HS-27A (cell line): ENCODE measurements at places on chromosomes 5 and 9.

- no peak for DNase-seq
Measured at GRCh38 chr5:93053825-93054224, 527.2 kb downstream of the NR2F1-AS1 start.

DNA sequence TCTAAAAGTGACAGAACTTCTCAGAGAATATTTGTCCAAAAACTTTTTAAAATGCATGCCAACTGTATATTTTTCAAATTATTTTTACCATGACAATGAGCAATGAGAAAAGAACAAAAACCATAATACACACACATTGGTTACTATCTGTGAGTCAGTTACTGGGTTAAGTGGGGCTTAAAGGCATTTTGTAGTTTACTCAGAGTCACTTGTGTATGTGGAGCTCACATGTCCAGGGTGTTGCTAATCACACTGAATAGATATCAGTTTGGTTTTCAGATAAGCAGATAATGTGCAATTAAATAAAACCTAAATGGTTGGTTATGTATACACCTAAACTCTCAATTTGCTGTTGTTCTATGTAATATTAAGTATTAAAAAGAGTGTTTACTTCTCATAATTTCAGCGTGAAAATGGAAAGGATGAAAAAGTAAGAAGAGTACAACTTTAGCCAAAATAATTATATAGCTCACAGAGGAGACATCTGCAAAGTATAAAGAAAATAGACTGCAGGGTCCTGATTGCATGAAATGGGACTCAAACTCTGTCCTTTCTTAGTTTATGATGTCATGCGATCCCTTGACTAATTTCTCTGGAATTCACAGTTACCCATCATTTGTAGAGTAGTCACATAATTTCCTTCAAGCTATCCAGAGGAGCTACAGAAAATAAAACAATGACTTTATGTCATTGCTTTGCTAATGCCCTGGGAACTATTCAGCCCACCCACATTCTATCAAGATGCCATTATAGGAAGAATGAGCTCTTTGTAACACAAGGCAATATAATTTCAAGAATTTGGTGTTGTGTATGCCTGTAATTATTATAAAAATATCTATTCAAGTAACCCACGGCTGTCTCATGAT lies 388.0 kb upstream of the ZNF608 start:
- no peak for DNase-seq

DNA sequence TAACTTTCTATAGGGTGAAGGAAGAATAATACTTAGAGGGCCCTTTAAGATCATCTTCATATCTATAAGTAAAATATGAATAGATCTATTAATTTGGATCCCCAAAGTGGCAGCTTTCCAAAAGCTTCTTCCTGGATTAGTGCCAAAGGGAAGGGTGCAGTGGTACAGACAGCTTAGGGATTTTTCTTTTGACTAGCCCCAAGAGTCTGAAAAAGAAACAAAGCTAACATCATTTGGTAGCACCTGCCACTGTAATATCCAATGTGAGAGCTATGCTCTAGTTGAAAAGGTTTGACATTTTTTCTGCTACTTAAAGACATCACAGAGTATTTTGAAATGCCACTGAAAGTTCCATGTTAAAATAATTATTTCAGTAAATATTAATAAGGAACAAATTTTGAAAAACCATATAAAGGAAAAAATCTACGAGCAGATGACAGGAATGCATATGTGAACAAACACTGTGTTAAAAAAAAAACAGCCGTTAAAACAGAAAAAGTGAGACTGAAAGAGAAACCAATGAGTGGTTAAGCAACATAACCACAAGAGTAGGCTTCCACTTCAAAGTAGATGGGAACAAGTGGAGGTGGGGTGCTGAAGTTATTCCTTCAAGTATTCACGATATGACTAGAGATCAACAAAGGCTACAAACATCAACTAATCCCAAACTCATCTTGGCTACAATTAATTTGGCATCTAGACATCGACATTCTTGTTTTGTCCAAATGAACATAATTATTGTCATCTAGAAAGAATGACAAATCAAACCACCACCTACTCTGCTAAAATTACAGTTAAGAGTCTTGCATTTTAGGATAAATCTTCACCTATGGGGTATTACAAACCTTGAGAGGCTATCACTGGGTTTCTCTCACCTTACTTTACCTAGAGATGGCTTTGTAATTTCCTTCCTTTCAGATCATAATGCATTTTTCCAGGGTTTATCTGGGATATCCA lies 137.5 kb downstream of the CPLANE1 start:
- no peak for DNase-seq

DNA sequence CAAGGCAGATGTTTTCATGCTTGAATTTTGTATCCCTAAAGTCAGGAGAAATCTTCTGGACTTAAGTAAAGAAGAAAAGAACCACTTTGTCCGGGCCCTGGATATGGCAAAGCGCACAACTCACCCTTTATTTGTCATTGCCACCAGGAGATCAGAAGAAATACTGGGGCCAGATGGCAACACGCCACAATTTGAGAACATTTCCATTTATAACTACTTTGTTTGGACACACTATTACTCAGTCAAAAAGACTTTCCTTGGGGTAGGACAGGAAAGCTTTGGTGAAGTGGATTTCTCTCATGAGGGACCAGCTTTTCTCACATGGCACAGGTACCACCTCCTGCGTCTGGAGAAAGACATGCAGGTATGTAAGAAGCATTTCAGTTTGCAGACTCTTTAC lies 2.3 kb downstream of the TYRP1 start:
- no peak for DNase-seq

DNA sequence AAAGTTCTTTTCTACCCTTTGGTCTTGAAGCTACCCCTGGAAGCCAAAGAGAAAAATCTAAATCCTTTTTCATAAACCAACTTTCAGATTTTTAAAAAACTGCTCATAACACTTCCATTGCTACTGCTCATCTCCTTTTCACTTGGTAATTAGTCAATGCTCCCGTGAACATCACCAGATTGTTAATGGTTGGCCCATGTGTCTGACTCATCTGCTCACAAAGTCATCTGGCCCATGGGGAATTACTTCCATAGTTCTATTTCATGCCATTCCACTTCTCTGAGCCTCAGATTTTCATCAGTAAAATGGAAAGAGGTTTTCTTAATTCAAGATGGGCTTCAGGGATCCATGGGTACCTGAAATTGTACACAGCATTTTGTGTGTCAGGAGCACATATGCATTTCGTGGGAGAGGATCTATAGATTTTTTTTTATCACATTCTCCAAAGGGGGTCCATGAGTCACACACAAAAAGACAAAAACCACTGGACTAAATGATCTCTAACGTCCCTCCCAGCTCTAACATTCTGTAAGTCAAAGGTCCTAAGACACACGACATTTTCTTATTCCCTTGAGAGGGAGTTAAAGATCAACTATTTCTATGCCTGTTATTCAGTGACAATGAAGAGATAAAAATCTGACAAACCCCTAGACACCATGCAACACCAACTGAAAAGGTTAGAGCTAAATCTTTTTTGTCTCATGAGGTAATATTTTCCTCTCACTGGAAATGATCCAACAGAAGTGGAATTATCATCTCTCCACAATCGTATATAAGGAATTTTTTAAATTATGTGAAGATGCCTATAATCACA lies 75.4 kb downstream of the TEX10 start:
- peak; percentile 11 for DNase-seq

DNA sequence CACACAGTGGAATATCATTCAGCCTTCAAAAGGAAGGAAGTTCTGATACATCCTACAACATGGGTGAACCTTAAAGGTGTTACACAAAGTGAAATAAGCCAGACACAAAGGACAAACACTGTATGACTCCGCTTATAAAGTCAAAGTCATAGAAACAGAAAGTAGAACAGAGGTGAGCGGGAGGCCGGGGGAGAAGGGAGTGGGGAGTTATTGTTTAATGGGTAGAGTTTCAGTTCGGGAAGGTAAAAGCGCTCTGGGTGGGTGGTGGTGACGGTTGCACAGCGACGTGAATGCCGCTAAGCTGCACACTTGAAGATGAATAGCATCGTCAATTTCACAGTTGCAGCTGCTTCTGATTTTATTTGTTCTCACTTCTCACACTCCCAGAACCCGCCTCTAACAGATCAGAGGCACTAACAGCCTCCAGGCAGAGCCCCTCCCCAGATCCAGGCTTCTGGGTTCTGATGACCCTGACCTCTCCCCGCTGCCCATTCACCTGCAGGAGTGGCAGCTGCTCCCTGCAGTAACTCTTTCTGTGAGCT lies 34.1 kb downstream of the BNIP1 start:
- DNase-seq = no peak

DNA sequence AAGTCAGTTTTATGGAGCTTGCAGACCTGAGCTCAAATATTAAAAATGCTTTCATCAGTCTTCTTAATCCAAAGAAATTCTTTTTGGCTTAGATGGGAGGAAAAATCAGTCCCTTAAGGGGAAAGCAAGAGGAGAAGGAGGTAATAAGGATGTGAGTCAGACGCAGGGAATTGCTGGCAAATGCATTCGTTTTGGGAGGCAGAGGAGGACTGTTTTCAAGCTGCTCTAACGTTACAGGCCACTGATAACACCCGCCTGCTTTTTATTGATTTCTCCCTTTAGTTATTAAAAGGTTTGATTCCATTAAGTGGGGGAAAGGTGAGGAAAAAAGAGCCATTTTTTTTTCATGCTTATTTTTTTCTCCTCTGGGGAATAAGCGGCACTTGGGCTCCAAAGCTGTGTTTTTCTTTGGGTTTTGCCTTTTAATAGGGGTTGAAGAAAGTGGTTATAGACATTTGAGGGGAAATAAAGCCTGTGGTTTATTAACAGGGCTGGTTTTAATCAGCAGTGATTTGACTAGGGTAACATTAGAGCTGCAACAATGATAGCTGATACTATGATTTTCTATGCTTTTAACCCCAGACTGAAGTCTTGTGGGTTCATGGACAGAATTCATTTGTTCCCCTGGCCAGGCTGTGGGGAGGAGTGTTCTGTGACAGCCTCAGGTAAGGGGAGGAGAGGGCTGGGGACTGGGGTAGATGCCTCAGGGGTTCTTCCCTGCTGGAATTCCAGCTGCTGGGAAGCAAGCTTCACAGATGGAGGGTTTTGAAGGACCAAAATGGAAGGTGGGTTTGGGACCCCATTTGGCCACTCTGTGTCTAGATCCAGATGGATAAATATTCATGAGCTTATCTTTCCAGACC lies 225.2 kb downstream of the GAS1 start:
- DNase-seq = peak; percentile 77

DNA sequence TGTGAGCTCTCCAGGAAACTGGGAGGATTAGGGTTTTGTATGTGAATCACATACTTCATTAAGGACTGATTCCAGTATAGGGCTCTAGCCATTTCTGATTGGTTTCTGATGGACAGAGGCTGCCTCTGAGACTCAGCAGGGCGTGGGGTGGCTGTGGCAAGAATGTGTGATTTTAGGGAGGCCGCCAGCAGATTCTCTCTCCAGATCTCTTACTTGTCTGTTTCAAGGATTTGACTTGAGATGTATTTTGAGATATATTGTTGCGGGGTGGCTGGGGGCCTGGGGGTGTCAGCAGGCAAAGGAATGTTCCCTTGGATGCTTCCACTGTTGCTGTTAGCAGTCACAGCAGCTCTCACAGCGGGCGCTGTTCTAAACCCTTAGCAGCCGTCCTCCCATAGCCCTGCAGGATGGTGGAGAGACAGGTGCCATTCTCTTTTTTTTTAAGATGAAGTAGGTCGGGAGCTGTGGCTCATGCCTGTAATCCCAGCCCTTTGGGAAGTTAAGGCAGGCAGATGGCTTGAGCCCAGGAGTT lies 8.0 kb upstream of the HNRNPAB start:
- no peak for DNase-seq

DNA sequence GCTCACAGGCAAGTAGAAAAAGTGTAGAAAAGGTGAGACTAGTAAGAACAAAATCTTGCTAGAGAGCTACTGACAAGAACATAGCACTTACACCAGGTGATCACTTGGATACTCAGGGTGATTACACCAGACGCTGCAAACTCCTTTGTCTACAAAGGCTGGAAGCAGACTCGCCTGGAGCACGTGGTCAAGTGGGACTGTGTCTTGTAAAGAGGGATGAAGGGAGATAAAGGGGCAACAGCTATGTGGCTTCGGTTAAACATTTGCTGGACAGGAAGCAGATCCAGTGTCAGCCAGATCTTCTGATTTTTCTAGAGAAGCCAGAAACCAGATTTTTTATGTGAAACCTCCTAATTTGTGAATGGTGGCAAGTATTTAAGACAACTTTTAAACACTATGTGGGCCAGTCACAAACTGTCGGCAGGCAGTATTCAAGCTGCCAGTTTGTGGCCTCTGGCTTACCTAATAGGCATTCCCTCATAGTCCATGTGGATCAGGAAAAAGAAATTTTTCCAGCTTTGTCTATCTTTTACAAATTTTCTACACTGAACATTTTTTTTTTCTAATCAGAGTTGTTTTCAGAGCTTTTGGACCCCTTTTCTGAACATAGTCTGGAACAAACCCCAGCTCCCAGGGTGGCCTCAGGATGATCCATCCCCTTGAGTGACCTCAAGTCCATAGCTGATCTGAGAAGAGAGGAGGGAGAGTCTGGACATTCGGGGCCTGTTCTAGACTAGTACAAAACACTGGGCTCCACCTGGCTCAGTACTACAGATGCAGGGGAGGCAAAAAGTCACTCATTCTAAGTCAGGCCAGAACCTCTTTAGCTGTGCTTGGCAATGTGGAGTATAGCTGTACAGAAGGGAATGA lies 262.9 kb downstream of the ARRDC3 start:
- DNase-seq = no peak

GRCh38 chr5:32869216-32869615 lies 158.1 kb downstream of the NPR3 start:
- peak; percentile 68 for DNase-seq
